ENCODE measurements at places on chromosomes 11 and 22.

- DNase-seq = no peak
Observed at GRCh38 chr22:47092896-47093311, 330.5 kb downstream of the TBC1D22A start.

- no peak for DNase-seq
Observed at GRCh38 chr22:28357193-28357592, 322.4 kb downstream of the TTC28 start.

- no peak for DNase-seq
Observed at GRCh38 chr11:13834463-13834862, 128.1 kb upstream of the SPON1 start.

DNA sequence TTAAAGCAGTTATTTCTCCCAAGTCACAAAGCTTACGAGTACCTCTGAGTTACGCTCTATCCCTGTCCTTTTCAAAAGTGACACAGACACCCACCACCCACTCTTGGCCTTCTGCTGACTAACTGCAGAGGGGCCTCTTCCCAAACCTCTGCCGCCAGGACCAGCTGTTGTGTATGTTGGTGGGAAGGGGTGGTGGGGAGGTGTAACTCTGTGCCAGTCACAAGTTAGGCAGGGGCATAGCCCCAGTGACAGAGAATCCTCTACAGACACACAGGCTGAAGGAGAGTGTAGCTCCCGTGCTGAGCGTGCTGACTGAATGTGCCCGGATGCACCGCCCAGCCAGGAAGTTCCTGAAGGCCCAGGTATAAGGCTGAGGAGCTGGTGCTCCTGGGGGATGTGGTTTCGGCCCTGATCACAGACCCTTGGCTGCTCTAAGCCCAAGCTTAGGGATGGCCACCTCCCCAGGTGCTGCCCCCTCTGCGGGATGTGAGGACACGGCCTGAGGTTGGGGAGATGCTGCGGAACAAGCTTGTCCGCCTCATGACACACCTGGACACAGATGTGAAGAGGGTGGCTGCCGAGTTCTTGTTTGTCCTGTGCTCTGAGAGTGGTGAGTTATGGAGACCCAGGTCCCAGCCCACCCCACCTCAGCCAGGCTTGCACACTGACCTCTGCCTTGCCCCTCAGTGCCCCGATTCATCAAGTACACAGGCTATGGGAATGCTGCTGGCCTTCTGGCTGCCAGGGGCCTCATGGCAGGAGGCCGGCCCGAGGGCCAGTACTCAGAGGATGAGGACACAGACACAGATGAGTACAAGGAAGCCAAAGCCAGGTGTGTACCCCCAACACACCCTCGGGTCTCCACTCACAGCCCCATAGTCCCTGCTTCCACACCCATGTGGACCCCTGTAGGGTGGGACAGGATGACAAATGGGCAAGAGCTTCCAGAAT lies 4.9 kb downstream of the RIC8A start:
- no peak for DNase-seq

All from Ammon's horn (tissue), 1 donor.